ENCODE measurements at places on chromosomes 16 and 17. TPM values are rescaled to one million over a fixed set of nuclear protein-coding genes. Genes with fewer than 3 reads are reported as not detected.

DNA sequence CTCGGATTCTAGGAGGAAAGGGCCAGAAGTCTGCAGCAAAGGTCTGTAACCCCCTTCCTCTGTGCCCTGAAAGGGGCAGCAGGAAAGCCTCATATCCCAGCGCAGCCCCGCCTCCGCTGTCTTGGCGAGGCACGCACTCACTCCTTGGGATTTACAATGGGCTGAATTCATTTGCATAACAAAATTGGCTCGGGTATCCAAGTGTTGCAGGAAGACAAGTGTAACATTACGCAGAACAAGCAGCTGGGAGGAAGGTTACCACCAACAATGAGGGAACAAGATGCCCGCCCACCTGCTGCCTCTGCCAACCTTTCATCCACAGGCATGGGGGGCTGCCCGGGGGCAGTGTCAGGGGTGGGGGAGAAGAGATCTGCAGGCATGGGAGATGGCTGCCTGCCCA is 130.4 kb downstream of the MRM1 start:
- DNase-seq, result no peak

Gene KIAA0513
- total RNA-seq, result 23.4 TPM

GRCh38 chr16:24737916-24738594 is 8.6 kb downstream of the TNRC6A start:
- no peak for DNase-seq

Gene TSNAXIP1
- total RNA-seq, result 4.0 TPM

Gene AATK
- total RNA-seq, result 13.8 TPM

DNA sequence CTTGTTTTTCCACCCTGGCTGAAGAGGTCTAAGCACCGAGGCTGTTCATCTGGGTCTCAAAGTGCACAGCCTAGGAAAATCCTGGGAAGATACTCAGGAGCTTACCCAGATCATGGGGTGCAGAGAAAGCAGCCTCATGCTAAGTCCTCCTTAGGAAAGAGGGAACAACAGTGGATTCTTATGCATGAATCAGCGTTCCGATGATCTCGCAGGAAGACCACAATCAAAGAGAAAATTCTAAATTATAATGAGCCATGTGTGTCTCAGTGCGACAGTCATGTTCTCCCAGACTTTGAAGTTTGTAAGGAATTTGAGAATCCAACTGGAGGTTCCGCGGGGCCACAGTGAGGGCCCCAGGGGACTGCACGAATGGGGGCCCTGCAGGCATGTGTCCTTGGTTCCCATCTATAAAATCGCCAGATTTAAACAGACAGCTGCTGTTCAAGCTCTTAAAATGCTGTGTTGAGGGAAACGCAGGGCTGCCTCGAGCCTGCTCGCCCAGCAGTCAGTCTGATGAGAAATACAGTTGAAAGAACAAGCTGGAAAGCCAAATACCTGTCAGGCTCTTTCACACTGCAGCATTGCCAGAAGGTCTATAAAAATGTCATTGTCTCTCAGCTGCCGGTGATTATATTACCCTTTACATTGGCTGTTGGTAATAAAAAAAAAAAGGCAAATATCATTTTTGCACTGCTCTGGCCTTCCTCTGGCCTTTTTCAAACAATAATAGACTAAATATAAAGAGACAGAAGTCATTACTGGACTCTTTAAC is 152.1 kb downstream of the PMP22 start:
- no peak for DNase-seq
